Esophagus squamous epithelium (tissue), 5 donors: ENCODE measurements at places on chromosomes 2 and 18.

- no peak overlapping the region for H3K27ac ChIP-seq
- H3K36me3 ChIP-seq = peaks cover 85% of the 10 kb centered on the region
- DNase-seq = no peak
- H3K4me1 ChIP-seq = peaks cover 19% of the 10 kb centered on the region
- no peaks in the 10 kb centered on the region for H3K27me3 ChIP-seq
These were observed 38.5 kb downstream of the REV1 start for GRCh38 chr2:99451280-99451679.

DNA sequence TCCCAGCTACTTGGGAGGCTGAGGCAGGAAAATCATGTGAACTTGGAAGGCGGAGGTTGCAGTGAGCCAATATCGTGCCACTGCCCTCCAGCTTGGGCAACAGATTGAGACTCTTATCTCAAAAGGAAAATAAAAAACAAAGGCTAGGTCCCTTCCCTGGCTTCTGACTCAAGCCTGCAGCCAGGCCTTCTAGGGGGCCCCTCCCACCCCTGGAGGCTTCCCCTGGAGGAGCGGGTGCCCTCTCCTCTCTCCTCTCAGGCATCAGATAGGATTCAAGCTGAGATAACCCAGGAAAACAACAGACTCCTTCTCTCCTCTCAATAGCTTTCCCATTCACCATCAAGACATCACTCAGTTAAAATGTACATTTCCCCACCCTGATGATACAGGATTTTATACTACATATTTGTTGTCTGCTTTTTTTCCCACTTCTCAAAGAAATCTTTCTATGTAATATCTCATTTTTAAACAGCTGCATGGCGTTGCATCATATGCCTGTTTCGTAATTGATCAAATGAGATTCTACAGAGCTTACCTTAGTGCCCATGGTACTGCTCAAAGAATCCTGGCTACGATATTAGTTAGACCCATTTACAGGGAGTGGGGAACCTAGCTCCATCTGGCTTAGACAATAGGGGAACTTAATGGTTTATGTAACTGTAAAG, 20.6 kb upstream of the C2orf72 start:
- H3K27me3 ChIP-seq = peaks cover 61% of the 10 kb centered on the region
- no peak overlapping the region for H3K27ac ChIP-seq
- no peak overlapping the region for H3K4me3 ChIP-seq
- no peak for DNase-seq
- H3K36me3 ChIP-seq = no peaks in the 10 kb centered on the region

GRCh38 chr2:150486539-150487484, 655 bp downstream of the RND3 start:
- no peaks in the 10 kb centered on the region for H3K36me3 ChIP-seq
- H3K27ac ChIP-seq = peak overlapping the region; percentile 98
- peaks cover 32% of the 10 kb centered on the region for H3K4me1 ChIP-seq
- peak overlapping the region; percentile 66 for H3K4me3 ChIP-seq
- DNase-seq = no peak

DNA sequence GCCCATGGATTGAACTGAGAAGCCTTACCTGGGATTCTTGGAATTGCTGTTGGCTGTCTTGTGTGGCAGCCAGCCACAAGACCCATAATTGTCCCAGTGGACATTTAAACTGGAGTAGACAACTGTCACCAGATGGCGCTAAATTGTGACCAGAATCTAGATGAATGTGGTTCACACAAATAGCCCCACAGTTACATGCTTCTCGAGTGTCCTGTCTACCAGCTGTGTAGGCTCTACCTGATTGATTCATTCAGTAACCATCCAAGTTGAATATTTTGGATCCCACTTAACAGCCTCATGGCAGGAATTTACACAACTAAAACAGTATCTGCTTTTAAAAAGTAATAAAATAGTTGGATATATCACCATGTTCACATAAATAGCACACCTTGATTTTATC, 73.2 kb downstream of the MAP4K4 start:
- DNase-seq = no peak
- H3K27me3 ChIP-seq = no peaks in the 10 kb centered on the region
- peaks cover 88% of the 10 kb centered on the region for H3K4me1 ChIP-seq

DNA sequence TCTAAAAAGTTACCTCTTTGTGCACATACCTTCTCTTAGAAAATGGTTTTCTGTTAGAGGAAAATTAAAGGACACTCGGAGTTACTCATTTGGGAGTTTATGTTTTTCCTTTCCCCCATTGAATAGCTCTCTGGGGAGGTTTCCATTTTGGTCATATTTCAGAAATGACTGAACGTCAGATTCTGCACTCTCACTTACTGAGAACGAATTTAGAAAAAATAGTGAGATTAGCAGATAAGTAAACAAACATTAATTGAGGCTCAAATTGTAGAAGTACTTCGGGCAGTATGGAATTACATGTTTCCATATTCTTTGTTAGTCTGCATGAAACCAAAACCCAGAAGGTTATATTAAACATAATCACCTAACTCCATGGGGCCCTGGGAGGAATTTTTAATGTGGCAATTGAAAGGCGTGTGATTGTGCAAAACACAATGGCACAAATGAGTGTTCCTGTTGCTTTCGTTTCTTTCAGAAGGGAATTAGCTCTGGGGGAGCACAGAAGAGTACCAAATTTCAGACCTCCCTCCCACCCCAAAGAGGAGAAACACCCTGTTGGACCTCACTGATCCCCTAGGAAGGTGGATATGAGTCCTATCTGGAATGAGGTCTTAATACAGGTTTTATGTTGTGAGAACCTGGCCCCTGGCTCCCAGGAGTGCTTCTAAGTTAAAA, 212.3 kb downstream of the BCL2 start:
- H3K27ac ChIP-seq = no peak overlapping the region
- no peak for DNase-seq
- H3K36me3 ChIP-seq = no peaks in the 10 kb centered on the region
- H3K4me3 ChIP-seq = no peak overlapping the region
- H3K4me1 ChIP-seq = no peaks in the 10 kb centered on the region

DNA sequence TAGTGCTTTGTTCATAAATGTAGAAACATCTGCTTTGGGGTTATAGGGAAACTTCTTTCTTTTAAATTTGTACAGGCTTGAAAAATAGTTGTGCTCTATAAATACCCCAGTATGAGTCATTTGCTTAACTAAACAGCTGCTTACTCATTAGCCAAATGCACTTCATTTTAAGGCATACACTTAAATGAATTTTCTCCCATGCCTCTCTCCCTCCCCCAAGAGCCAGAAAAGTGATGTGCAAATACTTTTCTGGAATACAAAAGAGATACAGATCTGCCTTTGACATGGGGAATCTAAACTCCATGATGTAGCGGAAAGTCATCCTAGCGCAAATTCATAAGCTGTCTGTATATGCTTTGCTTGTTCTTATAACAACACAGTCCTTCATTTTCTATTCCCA, 469.4 kb downstream of the DLGAP1 start:
- H3K36me3 ChIP-seq = no peaks in the 10 kb centered on the region
- DNase-seq = no peak
- no peak overlapping the region for H3K4me3 ChIP-seq
- no peak overlapping the region for H3K27ac ChIP-seq
- no peaks in the 10 kb centered on the region for H3K4me1 ChIP-seq

DNA sequence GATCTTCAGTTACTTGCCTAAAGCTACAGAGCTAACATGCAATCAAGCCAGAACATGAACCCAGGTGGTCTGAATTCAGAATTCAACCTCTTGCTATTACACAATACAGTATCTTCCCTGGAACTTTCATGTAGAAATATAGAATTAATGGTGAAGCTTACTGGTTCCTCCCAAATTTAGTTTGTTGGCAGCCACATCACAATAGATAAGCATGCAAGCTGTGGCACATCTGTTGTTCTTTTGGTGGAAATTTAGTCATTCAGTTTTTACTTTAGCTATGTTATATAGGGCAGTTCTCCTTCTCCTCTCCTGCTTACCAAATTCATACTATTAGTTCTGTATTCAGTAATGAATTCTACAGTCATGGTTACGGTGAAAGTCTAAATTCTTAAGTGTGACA, 101.0 kb upstream of the RNF152 start:
- no peak overlapping the region for H3K27ac ChIP-seq
- DNase-seq = no peak
- H3K36me3 ChIP-seq = no peaks in the 10 kb centered on the region
- H3K4me1 ChIP-seq = peaks cover 10% of the 10 kb centered on the region
- no peak overlapping the region for H3K4me3 ChIP-seq

GRCh38 chr2:100291152-100291970, 30.9 kb downstream of the LONRF2 start:
- no peaks in the 10 kb centered on the region for H3K36me3 ChIP-seq
- H3K27ac ChIP-seq = no peak overlapping the region
- no peaks in the 10 kb centered on the region for H3K4me1 ChIP-seq

GRCh38 chr2:181784556-181784955, 104.2 kb upstream of the NEUROD1 start:
- H3K4me1 ChIP-seq = peaks cover 33% of the 10 kb centered on the region
- no peaks in the 10 kb centered on the region for H3K27me3 ChIP-seq
- no peaks in the 10 kb centered on the region for H3K36me3 ChIP-seq
- H3K4me3 ChIP-seq = no peak overlapping the region
- DNase-seq = no peak
- H3K27ac ChIP-seq = no peak overlapping the region

DNA sequence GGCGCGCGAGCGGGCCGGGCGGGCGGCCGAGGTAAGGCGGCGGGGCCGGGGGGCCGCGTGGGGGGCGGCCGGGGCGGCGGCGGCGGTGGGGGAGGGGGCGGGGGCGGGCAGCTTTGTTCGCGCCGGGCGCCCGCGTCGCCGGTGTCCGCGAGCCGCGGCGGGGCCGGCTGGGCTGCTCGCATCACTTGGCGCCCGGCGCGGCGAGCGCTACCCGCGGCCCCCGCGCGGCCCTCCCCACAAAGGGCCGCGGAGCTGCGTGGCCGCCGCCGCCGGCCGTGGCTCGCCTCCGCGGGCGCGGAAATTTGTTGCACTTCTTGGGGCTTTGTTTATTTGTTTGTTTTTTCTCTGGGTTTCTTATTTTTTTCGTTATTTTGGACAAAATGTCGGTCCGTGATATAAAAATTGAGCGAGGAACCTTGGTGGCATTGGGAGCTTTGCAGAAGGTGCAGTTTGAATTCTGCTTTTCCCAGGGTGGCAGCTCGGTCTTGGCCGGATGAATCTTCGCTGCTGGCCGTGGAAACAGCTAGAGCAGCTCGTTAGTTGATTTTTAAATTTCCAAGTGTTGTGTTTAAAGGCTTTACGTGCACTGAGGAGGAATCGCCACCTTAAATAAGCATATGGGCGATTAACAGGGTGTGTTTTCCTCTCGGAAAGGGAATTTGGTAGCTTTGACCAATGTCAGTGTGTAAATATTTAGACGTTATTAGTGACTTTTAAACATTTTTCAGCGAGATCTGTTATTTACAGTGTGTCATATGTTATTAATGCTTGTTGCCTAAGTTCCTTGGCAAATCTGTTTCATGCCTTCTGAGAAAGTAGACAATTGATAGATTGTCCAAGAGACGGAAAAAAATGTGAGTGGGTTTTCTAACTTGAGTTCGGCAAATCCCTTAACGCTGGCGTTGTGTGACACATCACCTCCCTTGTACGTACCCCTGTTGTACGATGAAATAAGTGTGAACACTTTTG, 822 bp downstream of the UBE2E3 start:
- DNase-seq = no peak
- H3K36me3 ChIP-seq = no peaks in the 10 kb centered on the region
- H3K27ac ChIP-seq = peak overlapping the region; percentile 82
- peaks cover 17% of the 10 kb centered on the region for H3K4me1 ChIP-seq

- peak overlapping the region; percentile 45 for H3K27ac ChIP-seq
- no peak overlapping the region for H3K4me3 ChIP-seq
- DNase-seq = no peak
- H3K27me3 ChIP-seq = no peaks in the 10 kb centered on the region
- H3K36me3 ChIP-seq = no peaks in the 10 kb centered on the region
These were observed 62.2 kb downstream of the CLHC1 start for GRCh38 chr2:55169915-55170314.

GRCh38 chr2:111661286-111661940, 222.6 kb downstream of the ANAPC1 start:
- no peak for DNase-seq
- H3K4me3 ChIP-seq = no peak overlapping the region
- no peaks in the 10 kb centered on the region for H3K36me3 ChIP-seq
- H3K4me1 ChIP-seq = peaks cover 51% of the 10 kb centered on the region
- H3K27ac ChIP-seq = peak overlapping the region; percentile 90
- no peaks in the 10 kb centered on the region for H3K27me3 ChIP-seq

- no peak overlapping the region for H3K4me3 ChIP-seq
- no peak overlapping the region for H3K27ac ChIP-seq
- no peaks in the 10 kb centered on the region for H3K36me3 ChIP-seq
These were observed 122.9 kb upstream of the ID2 start for GRCh38 chr2:8558956-8559355.

- no peak overlapping the region for H3K4me3 ChIP-seq
- H3K4me1 ChIP-seq = no peaks in the 10 kb centered on the region
- no peaks in the 10 kb centered on the region for H3K27me3 ChIP-seq
These were observed 262.0 kb upstream of the MMADHC start for GRCh38 chr2:149849591-149849990.

DNA sequence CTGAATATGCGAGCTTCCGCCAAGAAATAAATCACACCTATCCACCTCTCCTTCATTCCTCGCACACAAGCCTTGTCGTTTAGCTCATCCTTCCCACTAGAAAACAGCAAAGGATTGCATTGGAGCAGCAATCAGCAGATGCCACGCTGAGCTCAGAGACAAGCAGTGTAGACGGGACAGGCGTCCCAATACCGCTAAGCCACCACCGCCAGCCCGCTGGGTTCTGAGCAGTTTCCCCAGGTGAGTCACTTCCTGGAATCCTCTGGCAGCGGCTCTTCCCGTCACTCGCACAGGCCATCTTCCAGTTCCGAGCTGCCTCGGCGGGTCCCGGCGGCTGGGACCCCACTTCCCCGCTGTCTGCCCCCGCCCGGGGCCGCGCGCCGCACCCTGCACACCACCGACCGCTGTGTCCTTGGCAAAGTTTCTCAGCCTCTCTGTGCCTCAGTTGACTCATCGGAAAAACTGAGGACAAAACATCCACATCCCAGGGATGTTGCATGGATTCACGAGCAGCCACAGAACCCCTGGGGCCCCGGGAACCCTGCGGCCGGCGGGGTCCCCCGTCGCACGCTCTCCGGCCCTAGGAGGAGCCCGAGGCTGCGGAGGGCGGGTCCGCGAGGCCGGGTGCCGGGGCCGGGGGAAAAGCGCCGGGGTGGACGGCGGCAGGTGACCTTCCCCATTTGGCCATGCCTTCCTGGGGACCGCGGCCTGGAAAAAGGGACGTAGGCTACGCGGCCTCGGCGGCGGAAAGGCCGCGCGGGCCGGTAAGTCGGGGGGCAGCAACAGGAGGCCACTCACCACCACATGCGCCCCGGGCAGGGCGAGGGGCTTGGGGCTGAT, 573 bp downstream of the KDSR start:
- H3K4me3 ChIP-seq = peak overlapping the region; percentile 81
- peaks cover 16% of the 10 kb centered on the region for H3K36me3 ChIP-seq
- no peak for DNase-seq
- H3K27ac ChIP-seq = peak overlapping the region; percentile 98
- no peaks in the 10 kb centered on the region for H3K27me3 ChIP-seq
